NCI-H146 (cell line): ENCODE measurements at places on chromosomes 7 and 10.

DNA sequence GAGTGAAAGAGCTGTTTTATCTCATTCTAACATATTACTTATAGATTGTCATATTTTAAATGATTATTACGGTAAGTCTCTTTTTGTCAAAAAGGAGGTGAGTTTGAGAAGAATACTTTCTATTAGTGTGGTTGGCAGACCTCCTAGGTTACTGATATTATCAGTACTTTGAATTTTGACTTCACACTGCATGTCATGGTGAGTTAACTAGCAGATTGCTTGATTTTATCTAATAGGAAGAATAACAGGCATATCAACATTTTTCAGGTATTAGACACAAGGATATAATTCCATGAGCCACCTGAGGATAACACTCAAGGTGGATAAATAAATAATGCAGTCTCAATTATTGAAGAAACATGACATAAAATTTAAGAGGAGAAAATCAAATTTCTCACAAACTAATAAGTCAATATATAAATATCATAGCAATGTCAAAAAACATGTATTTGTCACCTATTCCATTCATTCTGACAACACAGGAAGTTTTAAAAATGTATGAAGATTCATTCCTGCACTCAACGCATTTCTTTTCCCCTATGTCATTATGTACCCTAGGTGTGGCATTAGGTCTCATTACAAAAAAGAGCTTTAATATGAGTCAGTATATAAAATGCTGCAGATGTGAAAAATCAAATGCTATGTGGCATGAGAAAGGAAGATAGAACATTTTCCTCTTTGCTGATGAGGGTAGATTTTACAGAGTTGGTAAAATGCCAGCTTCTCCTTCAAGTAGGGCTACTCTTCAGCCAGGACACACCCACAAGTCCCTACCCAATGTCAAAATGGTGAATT lies 1621.6 kb downstream of the REEP3 start:
- no peak for DNase-seq

DNA sequence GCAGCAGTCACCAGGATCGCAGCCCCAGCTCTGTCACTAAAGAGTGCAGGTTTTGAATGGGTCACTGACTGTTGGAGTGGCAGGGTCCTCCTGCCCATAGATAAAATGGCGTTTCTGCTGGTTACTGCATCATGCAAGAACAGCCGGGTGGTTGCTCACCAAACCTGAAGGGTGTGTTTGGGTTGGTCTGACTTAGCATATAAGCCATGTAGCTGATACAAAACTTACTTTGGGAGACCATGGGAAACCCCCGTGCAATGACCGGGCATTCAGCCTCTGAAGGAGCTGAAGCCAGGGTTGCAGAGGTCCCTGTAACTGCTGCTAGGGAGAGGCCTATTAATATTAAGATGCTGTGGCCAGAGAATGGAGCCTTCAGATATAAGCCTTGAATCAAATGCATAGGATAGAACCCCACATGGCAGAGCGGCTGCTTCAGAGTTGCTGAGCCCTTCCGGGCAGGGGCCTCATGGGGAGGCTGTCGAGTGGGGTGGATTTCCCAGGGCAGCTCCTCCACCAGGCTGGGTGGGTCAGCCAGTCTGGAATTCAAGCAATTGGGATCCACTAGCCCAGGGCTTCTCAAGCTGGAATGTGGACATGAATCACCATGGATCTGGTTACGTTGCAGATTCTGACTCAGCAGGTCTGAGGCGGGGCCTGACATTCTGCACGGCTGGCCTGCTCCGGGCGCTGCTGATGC lies 70.9 kb upstream of the CTBP2 start:
- DNase-seq = no peak

DNA sequence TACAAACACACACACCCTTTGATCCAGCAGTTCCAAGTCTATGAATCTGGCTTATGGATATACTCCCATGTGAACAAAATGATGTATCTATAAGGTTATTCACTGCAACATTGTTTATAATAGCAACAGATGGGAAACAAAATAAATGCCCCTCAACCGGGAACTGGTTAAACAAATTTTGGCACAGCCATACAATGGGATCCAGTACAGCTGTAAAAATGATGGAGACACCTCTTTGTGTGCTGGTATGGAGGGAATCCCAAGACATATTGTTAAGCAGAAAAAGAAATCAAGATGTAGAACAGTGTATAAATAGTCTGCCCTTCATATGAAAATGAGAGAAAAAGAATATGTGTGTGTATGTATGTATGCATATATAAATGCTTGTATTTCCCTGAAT lies 155.5 kb downstream of the SNX10 start:
- DNase-seq = no peak

- DNase-seq = peak; percentile 77
Observed at GRCh38 chr10:35640951-35641675, 983 bp downstream of the FZD8 start.

GRCh38 chr7:91103363-91103762 lies 160.9 kb upstream of the FZD1 start:
- DNase-seq = no peak

GRCh38 chr10:27558612-27559020 lies 54.5 kb downstream of the RAB18 start:
- peak; percentile 56 for DNase-seq
